ENCODE measurements at places on chromosomes 3 and 15. TPM values are rescaled to one million over a fixed set of nuclear protein-coding genes. Genes with fewer than 3 reads are reported as not detected.

- H3K36me3 ChIP-seq, result no peaks in the 10 kb centered on the region
- DNase-seq, result no peak
- peak within 1 kb of the TSS; percentile 56 for H3K4me3 ChIP-seq
- H3K27me3 ChIP-seq, result peaks cover 8% of the 10 kb centered on the region
Measured at GRCh38 chr15:83284559-83285283, at the start of gene BNC1. BNC1 (minus strand) TSS chr15:83284664; CDS start chr15:83284628, 36 bp downstream.

The SKOR1 gene
- total RNA-seq, result not detected

GRCh38 chr15:40344631-40345120, 3.9 kb upstream of the CCDC9B start:
- H3K27me3 ChIP-seq, result no peaks in the 10 kb centered on the region
- H3K27ac ChIP-seq, result peak overlapping the region; percentile 97
- no peak for DNase-seq
- H3K4me1 ChIP-seq, result peaks cover 66% of the 10 kb centered on the region
- H3K36me3 ChIP-seq, result no peaks in the 10 kb centered on the region

- H3K27ac ChIP-seq, result no peak overlapping the region
- no peak overlapping the region for H3K4me3 ChIP-seq
- H3K36me3 ChIP-seq, result no peaks in the 10 kb centered on the region
Measured at GRCh38 chr15:77002436-77002835, 7.5 kb downstream of the PSTPIP1 start.
